ENCODE measurements at places on chromosomes 6 and 20.

DNA sequence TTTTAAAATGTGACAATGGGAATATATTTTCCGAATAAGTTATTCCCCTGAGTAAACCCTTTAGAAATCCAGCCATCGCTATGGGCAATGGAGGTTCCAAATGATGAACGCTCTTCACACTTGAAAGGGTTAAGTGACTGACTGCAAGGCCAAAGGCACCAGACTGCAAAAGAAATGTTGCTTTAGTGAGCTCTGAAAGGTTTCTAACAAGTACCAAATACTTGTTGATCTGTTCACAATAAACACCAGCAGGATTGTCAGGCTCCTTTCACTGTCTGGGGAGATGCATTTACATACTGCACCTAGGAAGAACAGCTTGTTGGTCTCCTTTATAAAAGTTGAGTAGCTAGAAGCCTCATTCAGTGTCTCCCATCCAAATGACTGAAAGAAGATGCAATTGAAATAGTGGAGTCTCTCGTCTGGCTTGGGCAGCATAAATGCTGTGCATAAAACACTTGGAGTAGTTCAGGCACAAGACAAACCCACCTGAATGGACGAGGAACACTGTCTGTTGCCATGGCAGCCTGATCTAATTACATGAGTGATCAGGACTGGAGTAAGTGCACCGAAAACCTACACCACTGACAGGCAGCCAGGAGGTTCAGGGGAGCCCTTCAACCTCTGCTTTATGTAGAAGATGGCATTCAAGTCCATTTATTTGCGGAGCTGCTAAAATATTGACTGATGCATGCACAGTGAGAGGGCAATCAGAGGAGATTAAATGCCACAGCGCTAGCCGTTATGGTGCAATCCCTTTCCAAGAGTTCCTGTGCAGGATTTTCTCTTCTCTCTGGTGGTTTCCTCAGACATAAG lies 2.9 kb downstream of the ATXN1 start:
- no peak for DNase-seq

DNA sequence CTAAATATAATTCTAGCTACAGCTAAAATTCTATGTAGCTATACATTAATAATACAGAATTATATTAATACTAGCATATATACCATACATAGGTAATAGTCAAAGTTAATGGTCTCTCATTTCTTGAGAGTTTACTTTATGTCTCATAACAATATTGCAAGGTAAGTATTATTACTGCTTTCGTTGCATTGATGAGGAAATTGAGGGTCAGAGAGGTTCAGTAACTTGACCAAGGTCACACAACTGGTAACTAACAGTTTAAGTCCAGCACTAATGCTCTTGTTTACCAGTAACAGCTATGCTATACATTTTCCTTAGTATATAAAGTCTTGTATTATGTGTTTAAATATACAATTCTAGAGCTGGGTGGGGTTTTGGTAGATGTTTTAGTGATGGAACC lies 67.6 kb downstream of the AFG1L start:
- no peak for DNase-seq

GRCh38 chr20:46816886-46817638 lies 77.6 kb upstream of the EYA2 start:
- DNase-seq, result no peak

DNA sequence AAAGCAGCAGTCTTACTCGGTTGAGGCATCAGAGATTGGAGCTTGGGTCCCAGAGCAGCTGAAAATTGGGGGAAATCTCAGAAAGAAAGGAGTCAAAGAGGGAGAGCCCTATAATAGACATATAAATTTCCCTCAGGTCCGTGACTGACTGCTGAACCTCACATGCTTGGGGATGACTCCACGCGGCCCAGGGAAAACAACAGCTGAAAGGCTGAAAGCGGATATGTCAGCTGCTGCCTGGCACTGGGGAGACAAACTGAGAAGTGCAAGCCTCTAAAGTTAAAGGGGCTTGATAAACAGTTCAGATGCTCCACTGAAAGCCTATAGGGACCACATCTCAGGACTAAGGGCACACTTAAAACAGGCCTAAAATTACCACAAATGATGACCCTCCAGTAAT lies 255.9 kb upstream of the RIN2 start:
- DNase-seq, result no peak

- no peak for DNase-seq
These were observed 256.4 kb downstream of the ARID1B start for GRCh38 chr6:157033428-157034140.

GRCh38 chr20:55160037-55160436 lies 684.6 kb downstream of the DOK5 start:
- DNase-seq, result no peak

- no peak for DNase-seq
These were observed 75.8 kb upstream of the BACH2 start for GRCh38 chr6:90372450-90372849.

DNA sequence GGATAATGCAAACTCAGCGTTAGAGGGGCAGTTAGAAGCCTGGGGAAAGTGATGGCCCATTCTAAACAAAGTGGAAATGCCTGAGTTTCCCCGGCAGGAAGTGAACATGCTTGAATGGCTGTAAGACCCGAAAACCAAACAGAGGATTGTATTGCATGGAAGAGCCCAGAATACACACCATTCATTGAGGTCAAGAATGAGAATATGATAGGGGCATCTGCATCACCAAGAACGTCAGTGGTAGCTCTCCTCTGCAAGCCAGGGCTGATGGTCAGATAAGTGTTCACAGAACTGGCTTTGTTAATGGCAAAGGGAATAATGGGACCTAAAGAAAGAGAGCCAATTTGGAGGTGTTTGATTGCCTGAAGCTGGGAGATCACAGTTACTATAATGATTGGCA lies 663.4 kb downstream of the KHDRBS2 start:
- DNase-seq, result no peak

- DNase-seq, result no peak
These were observed at the start of gene CALHM5 for GRCh38 chr6:116511424-116512110. CALHM5 (plus strand) TSS chr6:116511639; CDS start chr6:116511697, 58 bp downstream.

Measured in activated naive CD4-positive, alpha-beta T cell treated with anti-CD3 and anti-CD28 coated beads, Interleukin-2, amount 10 ng/mL, durations not matched to agents 7 days and 5 days (primary cell).